ENCODE measurements at places on chromosomes 2 and 18.

GRCh38 chr18:34624551-34624950, 85.5 kb upstream of the DTNA start:
- no peak for DNase-seq

DNA sequence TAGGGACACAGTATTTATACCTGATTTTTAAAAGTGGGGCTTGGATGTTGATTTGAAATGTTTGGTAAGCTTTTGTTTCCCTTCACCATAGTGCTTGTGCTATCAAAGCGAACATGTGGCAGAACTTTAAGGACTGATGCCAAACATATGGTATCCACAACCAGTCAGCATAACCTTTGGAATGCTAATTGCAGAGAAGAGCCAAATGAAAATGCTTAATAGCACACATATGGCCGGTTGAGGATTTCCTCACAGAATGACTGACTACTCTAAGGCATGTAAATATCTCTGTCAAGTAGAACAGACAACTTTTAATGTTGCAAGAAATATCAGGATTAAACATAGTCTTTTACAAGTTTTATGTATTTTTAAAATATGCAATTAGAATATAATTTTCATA, 120.9 kb upstream of the COL3A1 start:
- no peak for DNase-seq

DNA sequence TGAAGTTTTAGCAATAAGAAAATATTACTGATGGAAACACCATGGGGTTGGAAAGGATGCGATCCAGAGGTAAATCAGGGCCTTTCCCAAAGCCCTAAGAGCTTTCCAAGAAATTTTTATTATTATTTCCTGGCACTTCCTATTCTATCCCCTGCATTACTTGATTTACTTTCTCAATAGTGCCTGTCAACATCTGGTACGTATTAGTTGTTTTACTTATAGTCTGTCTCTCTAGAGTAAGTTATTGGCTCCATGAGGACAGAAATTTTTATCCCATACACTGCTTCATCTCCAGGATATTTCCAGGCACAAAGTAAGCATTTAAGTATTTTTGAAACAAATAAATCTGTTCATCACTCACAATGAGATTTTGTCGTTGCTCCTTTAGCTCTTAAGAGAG, 18.1 kb downstream of the PPP4R1 start:
- no peak for DNase-seq

DNA sequence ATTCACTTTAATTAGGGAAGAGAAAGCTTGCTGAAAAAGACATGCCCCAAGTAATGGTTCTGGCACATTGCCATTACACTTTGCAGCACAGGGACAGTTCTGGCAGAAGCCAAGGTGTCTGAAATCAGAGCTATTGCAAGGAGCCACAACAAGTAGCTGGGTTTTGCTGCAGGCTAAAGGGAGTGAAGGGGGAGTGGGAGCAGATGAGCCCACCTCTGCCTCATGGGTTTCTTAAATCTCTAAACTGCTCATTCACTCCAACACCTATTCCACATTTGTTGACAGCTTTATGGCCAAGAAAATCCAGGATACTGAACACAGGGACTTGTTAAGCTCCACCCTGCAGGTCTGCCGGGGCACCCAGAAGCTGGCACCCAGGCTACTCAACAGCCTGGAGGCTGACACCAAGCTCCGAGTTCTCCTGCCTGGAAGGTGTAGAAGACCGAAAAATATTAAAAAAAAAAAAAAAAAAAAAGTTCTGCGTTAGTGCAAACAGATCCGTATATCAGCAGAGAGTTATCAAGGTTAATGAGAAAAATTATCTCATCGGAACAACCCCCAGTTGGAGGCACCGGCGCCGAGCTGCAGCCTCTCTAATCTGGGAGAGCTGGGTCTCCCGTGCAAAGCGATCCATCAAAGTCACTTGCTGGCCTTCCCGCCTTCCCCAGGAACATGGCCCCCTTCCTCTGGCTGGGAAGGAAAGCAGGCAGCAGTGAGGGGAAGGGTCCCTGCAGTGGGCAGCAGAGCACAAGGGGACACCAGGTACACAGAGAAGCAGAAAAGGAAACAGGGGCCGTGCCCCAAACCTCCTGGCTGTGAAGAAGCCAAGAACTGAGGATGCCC, 123.7 kb downstream of the HNMT start:
- no peak for DNase-seq

GRCh38 chr2:230498506-230499107, 82.6 kb downstream of the SP100 start:
- DNase-seq, result no peak

DNA sequence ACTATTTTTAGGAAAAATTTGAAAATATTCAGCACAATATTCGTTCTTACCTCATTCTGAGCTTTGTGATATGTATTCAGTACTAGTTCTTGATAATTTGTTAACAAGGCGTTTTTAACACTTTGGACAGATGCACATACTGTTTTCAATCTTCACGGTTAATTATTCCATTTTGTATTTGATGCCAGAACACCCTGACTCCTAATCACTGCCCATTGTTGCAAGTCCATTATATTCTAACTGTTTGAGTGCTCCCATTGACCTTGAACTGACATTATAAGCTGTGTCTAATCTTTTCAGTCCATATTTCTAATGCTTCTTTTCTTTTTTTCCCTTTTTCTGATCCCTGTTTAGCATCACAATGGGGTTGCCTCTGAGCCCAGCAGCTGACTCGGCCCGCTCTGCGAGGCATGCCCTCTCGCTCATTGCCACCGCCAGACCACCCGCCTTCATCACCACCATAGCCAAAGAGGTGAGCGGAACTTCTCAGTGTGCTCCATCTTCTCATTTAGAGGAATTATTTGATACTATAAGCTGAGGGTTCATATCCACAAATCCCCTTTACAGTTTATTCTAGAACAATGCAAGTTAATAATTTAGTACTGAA, 211.3 kb upstream of the BOD1L2 start:
- no peak for DNase-seq

- no peak for DNase-seq
Observed at GRCh38 chr18:37393945-37394609, 171.5 kb downstream of the CELF4 start.

DNA sequence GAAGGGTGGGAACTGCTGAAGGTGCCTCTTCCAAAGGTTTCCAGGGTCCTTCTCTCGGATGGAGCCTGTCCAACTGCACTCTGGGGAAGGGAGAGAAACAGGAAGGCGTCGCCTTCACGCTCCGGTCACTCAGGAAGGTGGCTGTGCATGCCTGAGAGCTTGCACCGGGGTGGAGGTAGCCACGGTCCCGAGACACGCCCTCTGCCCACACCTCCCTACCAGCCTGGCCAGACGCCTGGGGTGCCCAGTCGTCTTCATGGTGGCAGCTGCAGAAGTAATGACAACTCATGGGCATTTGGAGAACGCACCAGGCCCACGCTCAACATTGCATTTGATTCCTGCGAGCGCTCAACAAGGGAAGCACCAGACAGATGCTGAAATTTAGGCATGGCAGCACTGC, 59.9 kb downstream of the ADNP2 start:
- no peak for DNase-seq

DNA sequence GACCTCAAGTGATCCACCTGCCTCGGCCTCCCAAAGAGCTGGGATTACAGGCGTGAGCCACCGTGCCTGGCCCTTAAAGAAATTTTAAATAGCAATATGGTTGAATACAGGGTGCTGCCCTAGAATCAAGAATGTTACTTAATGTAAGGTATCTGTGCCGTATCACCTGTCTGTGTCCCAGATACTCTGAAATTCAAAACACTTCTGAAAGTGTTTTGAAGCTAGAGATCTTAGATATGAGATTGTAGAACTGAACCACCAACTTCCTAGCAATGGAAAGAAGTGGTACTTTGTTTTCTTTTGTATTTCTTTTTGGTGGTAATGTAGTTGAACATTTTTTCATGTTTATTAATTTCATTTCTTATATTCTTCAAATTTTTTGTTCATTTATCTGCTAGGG, 13.0 kb downstream of the PTPN4 start:
- no peak for DNase-seq

DNA sequence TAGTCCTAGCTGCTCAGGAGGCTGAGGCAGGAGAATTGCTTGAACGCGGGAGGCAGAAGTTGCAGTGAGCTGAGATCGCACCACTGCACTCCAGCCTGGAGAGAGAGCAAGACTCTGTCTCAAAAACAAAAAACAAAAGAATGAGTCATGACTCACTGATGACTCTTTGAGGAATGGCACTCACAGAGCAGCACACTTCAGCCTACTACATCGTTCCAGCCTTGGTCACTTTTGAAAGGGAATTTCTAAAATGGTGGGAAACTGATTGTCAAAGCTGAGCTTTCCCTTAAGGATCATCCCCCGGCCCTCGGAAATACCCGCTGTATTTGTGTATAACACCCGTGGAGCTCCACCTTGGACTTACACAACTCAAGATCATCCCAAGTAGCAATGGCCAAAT, 217.3 kb upstream of the HS6ST1 start:
- no peak for DNase-seq

GRCh38 chr2:37005118-37005868, 39.0 kb upstream of the STRN start:
- no peak for DNase-seq

- no peak for DNase-seq
Observed at GRCh38 chr2:2938481-2938880, 439.1 kb downstream of the EIPR1 start.

- DNase-seq, result no peak
Observed at GRCh38 chr18:8097927-8098326, 511.3 kb upstream of the RAB12 start.

- no peak for DNase-seq
Observed at GRCh38 chr2:188251034-188251433, 40.6 kb upstream of the GULP1 start.

- no peak for DNase-seq
Observed at GRCh38 chr2:129914538-129915302, 64.7 kb upstream of the RAB6C start.

DNA sequence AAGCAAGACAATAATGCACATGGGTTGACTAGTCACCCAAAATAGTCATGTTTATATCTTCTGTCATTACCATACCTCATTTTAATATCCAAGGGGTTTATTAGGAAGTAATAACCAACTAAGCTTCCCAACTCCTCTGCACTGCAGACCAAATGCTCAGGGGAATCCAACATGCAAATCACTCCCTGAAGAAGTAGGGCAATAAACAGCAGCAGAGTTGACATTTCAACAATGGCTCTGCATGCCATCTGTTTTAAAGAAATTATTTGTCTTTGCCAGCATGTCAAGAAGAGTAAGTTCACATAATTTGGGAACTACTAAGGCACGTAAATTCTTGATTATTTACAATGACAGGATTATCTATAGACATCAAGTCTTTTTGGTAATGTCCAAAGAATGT, 84.4 kb upstream of the LYPD1 start:
- DNase-seq, result no peak

Data from activated naive CD8-positive, alpha-beta T cell treated with anti-CD3 and anti-CD28 coated beads, Interleukin-2, amount 50 U/mL, for 24 hours (primary cell).